ENCODE measurements at places on chromosomes 1 and 21. TPM values are rescaled to one million over a fixed set of nuclear protein-coding genes. Genes with fewer than 3 reads are reported as not detected.

Gene FTCD
- total RNA-seq, result 0.56 TPM

Gene OR2T35
- total RNA-seq, result not detected

DNA sequence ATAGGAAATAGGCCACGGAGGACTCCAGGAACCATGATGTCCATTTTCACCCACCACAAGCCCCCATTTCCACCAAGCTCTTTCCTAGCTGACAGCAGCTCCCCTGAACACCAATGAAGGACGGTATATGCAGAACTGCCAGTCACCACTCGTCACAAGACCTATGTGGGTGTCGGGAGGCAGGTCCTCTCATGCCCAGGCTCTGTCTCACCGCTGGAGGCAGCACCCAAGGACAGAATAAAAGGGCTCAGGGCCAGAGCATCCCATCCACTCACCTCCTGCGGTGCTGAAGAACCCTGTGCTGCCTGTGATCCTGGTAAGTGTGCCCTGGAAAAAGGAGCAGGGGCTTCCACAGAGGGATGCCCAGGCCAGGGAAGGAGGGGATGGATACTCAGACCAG, at the start of gene LCE1F:
Gene LCE1F, plus strand, starts transcription at position 266 of the 400 bp plus-strand sequence. CDS start 1,232 bp downstream, outside the sequence.
- H3K27ac ChIP-seq, result no peak within 1 kb of the TSS
- no peaks in the 10 kb centered on the region for H3K36me3 ChIP-seq
- peaks cover 10% of the 10 kb centered on the region for H3K27me3 ChIP-seq
- H3K4me3 ChIP-seq, result no peak within 1 kb of the TSS
- DNase-seq, result no peak
- H3K4me1 ChIP-seq, result no peaks in the 10 kb centered on the region

DNA sequence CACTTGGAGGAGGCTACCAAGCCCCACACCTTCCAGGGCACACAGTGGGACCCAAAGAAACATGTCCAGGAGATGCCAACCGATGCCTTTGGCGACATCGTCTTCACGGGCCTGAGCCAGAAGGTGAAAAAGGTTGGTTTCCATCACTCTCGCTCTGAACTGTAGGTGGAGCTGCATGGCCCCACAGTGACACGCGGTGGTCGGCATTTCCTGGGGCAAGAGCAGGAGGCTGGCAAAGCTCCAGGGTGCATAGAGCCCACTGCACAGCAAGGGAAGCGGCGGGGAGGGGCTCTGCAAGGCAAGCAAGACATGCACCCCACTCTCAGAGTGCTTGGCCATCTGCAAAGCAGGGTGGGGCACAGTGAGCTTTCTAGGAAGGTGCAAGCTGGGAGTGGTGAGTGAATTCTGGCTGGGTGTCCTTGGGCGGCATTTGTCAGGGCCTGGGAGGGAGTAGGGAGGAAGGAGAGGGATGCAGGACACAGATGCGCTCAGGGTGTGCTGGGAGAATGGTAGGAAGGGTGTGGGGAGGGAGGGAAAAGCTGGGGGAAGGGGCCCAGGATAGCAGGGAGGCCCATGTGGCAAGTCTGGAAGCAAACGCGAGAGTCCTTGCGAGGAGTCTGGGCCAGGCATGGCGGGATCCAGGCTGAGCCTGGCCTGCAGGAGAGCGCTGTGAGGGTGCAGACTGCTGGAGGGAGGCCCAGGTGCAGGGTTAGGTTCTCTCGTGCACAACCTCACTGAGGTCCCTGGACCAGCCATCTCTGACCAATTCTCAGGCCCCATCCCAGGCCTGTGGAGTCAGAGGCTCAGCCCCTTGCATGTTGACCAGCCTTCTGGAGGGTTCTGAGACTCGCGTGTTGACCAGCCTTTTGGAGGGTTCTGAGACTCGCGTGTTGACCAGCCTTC, 11.0 kb downstream of the TRPM2 start:
- no peak overlapping the region for H3K27ac ChIP-seq
- DNase-seq, result no peak
- peaks cover 5% of the 10 kb centered on the region for H3K4me1 ChIP-seq
- H3K36me3 ChIP-seq, result peaks cover 14% of the 10 kb centered on the region

DNA sequence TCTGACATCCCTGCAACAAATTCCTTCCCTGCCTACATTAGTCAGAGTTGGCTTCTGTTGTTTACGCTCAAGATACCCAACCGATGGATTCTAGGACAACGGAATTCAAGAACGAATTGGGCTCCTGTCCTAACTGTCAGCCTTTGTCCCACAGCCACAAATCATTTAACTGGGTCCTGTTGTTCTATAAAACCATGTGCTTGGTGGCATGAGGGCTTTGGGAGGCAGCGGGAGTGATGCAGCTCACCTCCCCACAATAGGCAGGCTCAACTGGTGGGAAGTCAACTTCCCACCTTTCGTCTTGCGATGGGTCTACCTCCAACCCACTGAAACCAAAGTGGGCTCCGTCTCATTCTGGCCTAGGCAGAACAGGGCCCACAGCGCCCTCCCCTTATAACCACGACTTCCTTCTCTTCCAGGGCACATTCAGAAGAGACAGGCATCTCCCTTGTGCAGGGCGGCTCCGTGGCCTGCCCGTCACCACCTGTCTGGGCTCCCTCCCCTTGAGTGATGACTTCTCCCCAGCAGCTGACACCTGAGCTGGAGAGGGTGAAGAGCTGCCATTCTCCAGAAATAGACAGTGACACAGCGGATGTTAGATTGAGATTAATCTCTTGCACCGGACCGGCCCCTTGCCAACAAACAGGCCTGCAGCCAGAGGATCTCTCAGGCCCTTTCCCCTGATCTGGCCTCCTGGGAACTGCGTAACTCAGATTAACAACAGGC, 26.5 kb downstream of the LRRC38 start:
- H3K27me3 ChIP-seq, result peaks cover 11% of the 10 kb centered on the region
- no peak for DNase-seq
- no peaks in the 10 kb centered on the region for H3K4me1 ChIP-seq
- no peak overlapping the region for H3K4me3 ChIP-seq
- H3K36me3 ChIP-seq, result no peaks in the 10 kb centered on the region

- peak overlapping the region; percentile 89 for H3K27ac ChIP-seq
- peaks cover 59% of the 10 kb centered on the region for H3K4me1 ChIP-seq
- H3K27me3 ChIP-seq, result no peaks in the 10 kb centered on the region
- DNase-seq, result no peak
- H3K36me3 ChIP-seq, result peaks cover 20% of the 10 kb centered on the region
- peak overlapping the region; percentile 83 for H3K4me3 ChIP-seq
Measured at GRCh38 chr1:53947172-53947907, 1.2 kb downstream of the LRRC42 start.

GRCh38 chr1:240402326-240402725, 209.6 kb downstream of the GREM2 start:
- DNase-seq, result no peak
- H3K4me3 ChIP-seq, result no peak overlapping the region
- no peaks in the 10 kb centered on the region for H3K27me3 ChIP-seq
- H3K36me3 ChIP-seq, result no peaks in the 10 kb centered on the region
- no peak overlapping the region for H3K27ac ChIP-seq

DNA sequence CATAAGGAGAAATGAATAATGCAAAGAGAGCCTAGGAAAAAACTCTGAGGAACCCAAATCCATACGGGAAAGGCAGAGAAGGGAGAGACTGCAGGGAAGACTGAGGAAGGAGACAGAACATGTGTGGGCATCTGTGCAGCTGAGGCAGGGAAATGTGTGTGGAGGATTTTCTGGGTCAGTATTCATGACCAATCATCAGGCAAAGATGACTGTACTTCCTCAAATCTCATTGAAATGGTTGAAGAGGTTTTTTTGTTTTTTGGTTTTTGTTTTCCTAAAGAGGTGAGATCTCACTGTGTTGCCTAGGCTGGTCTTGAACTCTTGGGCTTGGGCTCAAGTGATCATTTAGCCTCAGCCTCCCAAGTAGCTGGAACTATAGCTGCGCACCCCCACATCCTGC, 15.7 kb downstream of the DIP2A start:
- H3K27ac ChIP-seq, result no peak overlapping the region
- H3K27me3 ChIP-seq, result no peaks in the 10 kb centered on the region
- no peak for DNase-seq
- peaks cover 28% of the 10 kb centered on the region for H3K4me1 ChIP-seq
- peaks cover 20% of the 10 kb centered on the region for H3K36me3 ChIP-seq
- no peak overlapping the region for H3K4me3 ChIP-seq

GRCh38 chr1:226060427-226060826, 2.1 kb upstream of the H3-3A start:
- H3K27me3 ChIP-seq, result no peaks in the 10 kb centered on the region
- no peak for DNase-seq
- H3K4me1 ChIP-seq, result peaks cover 15% of the 10 kb centered on the region
- no peak overlapping the region for H3K27ac ChIP-seq

DNA sequence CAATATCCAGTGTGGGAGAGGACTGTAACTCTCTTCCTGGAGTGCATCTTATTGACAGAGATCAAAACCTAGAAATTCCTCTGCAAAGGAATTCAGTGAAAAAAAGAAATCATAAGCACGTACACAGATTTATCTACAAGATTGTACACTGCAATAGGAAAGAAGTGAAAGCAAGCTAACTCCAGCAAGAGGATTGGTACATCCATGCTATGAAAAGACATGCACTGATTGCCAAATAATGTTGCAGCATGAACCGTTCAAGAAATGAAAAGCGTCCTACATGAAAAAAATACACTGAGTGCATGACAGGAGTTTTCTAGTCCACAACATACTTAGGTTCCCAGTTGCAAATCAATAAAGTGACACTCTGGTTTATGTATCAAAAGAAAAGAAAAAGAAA, 1.9 kb upstream of the MGST3 start:
- H3K27ac ChIP-seq, result peak overlapping the region; percentile 8
- peaks cover 3% of the 10 kb centered on the region for H3K36me3 ChIP-seq
- H3K4me1 ChIP-seq, result peaks cover 13% of the 10 kb centered on the region
- DNase-seq, result no peak
- H3K27me3 ChIP-seq, result peaks cover 12% of the 10 kb centered on the region
- H3K4me3 ChIP-seq, result peak overlapping the region; percentile 52

GRCh38 chr1:26005434-26006105, 7.7 kb upstream of the PAFAH2 start:
- no peak overlapping the region for H3K27ac ChIP-seq
- H3K36me3 ChIP-seq, result no peaks in the 10 kb centered on the region
- no peak overlapping the region for H3K4me3 ChIP-seq

GRCh38 chr1:199561334-199561733, 466.2 kb upstream of the NR5A2 start:
- no peaks in the 10 kb centered on the region for H3K36me3 ChIP-seq
- H3K4me3 ChIP-seq, result no peak overlapping the region
- DNase-seq, result no peak
- H3K27me3 ChIP-seq, result peaks cover 8% of the 10 kb centered on the region
- H3K27ac ChIP-seq, result no peak overlapping the region

- no peak overlapping the region for H3K4me3 ChIP-seq
- no peaks in the 10 kb centered on the region for H3K27me3 ChIP-seq
- H3K36me3 ChIP-seq, result no peaks in the 10 kb centered on the region
- H3K4me1 ChIP-seq, result no peaks in the 10 kb centered on the region
- no peak overlapping the region for H3K27ac ChIP-seq
- no peak for DNase-seq
Measured at GRCh38 chr1:71269179-71269578, 188.3 kb upstream of the ZRANB2 start.

DNA sequence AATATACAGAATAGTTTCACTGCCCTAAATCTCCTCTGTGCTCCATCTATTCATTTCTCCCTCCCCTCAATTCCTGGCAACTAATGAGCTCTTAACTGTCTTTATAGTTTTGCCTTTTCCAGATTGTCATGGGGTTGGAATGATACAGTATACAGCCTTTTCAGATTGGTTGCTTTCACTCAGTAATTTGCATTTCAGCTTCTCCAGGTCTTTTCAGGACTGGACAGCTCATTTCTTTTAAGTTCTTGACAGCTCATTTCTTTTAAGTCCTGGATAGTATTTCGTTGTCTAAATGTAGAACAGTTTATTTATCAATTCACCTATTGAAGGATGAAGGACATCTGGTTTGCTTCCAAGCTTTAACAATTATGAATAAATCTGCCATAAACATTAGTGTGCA, 22.6 kb downstream of the KRTAP21-3 start:
- H3K36me3 ChIP-seq, result no peaks in the 10 kb centered on the region
- DNase-seq, result no peak

DNA sequence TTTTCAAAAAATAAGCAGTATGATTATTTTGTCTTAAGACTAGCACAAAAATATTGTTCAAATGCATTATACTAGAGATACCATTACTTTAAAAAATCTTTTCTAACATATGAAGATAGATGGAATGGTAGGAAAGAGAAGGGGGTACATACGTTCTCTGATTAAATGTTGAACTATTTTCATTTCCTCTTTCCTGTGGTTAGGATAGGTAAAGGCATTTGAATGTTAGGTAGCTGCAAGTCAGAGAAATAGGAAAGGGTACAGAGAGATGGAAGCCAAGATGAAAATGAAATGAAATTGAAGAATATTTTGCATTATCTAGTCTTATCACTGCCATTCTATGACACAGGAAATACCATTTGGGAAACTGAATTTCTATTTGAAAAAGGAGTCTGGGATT, 28.3 kb downstream of the TLCD4 start:
- H3K27ac ChIP-seq, result no peak overlapping the region
- no peaks in the 10 kb centered on the region for H3K27me3 ChIP-seq
- H3K36me3 ChIP-seq, result no peaks in the 10 kb centered on the region

- no peak for DNase-seq
- H3K27me3 ChIP-seq, result no peaks in the 10 kb centered on the region
- no peaks in the 10 kb centered on the region for H3K36me3 ChIP-seq
- no peak overlapping the region for H3K4me3 ChIP-seq
- no peak overlapping the region for H3K27ac ChIP-seq
Measured at GRCh38 chr1:58144698-58145270, 401.7 kb downstream of the OMA1 start.

DNA sequence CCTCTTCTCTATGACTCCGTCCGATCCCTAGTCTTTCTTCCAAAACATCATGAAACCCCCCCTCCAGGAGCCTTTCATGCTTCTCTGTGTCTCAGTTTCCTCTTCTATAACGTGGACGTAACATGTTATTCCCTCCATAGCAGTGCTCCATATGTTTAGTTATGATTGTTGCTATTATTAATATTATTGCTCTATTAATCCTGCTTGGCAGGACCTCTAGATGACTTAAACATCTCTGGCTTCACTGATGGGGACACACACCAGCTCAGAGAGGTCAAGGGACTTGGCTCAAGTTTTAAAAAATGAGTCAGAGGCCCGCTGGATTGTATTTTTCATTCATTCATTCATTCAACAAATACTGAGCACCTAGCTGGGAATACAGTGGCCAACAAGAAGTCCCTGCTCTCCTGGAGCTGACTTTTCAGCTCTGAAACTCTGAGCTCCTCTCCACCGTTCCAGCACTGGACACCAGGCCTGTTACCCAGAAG, 404 bp upstream of the CPLANE2 start:
- H3K4me1 ChIP-seq, result peaks cover 26% of the 10 kb centered on the region
- no peaks in the 10 kb centered on the region for H3K27me3 ChIP-seq
- no peaks in the 10 kb centered on the region for H3K36me3 ChIP-seq
- peak overlapping the region; percentile 83 for H3K4me3 ChIP-seq
- peak overlapping the region; percentile 87 for H3K27ac ChIP-seq

DNA sequence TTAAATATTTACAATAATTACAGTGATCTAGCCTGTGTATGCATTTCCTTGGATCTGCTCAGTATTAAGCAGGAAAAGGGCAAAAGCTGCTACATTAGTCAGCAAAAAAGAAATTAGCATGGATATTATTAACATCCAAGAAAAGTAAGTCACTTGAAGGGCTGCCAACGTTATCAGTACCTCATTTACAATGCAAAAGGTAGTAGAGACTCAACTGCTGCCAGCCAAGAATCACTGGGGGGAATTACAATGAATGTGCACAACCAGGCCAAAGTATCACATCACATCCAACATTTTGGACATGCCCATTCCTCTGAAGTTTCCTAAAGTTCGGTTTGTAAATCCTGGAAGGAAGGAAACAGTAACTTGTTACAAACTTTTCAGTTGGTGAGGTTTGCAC, 1.9 kb downstream of the CNN3 start:
- peaks cover 2% of the 10 kb centered on the region for H3K36me3 ChIP-seq
- no peak overlapping the region for H3K27ac ChIP-seq
- H3K4me3 ChIP-seq, result peak overlapping the region; percentile 2
- H3K27me3 ChIP-seq, result peaks cover 43% of the 10 kb centered on the region

All from activated T-helper 1 cell treated with anti-CD3 and anti-CD28 coated beads, Interleukin-12 subunit alpha, Interleukin-12 subunit beta, Interleukin-2, Interleukin-4 antibody, amounts not matched to agents 30 ng/mL and 10 ng/mL and 1 ng/mL, durations not matched to agents 14 hours and 24 hours and 36 hours (primary cell).